ENCODE measurements at places on chromosomes 2 and 18. TPM values are rescaled to one million over a fixed set of nuclear protein-coding genes. Genes with fewer than 3 reads are reported as not detected.

The CRIM1 gene
- total RNA-seq, result 115 TPM

The CSRNP3 gene
- total RNA-seq, result 1.2 TPM

The MAP3K19 gene
- not detected for total RNA-seq

The ELOA2 gene
- not detected for total RNA-seq

The DNER gene
- total RNA-seq, result 111 TPM

The PLEKHB2 gene
- 72.0 TPM for total RNA-seq

The STRN gene
- total RNA-seq, result 16.1 TPM

The CYTIP gene
- 1.3 TPM for total RNA-seq

DNA sequence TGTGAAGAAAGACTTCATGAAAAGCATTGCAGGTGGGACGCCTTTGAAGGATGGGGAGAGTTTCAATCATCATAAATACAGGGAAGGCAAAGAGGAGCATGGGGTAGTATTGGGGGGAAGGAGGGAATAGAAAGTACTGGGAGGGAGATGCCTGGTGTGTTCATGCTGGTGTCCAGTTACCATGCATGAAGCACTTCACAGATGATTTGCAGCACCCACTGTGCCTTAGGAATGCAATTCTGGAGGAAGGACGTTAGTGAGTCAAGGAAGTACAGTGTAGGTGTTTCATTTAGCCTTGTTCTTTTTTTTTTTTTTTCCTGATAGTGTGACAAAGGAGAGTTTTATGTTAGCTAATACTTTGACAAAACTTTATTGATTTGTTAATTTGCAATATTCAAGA, 36.8 kb downstream of the ADAM23 start:
- no peak for DNase-seq

DNA sequence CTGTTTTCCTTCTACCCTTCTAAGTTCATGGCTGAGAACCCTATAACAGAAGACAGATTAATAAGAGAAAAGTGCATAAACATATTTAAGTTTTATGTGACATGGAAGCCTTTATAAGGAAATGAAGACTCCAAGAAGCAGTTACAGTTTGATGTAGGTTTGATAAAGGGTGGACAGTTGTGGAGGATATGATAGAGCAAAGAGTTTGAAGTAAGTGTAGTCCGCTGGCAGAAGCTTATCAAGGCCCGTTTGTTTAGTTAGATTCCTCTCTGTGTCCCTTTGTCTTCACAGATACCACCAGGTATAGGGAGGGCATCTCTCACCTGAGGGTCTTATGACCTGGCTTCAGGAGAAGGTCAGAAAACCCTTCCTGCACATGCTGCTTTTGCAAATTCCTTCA, 10.4 kb upstream of the CASP8 start:
- DNase-seq, result no peak

- no peak for DNase-seq
These were observed 37.8 kb downstream of the MBD5 start for GRCh38 chr2:148058641-148059040.

DNA sequence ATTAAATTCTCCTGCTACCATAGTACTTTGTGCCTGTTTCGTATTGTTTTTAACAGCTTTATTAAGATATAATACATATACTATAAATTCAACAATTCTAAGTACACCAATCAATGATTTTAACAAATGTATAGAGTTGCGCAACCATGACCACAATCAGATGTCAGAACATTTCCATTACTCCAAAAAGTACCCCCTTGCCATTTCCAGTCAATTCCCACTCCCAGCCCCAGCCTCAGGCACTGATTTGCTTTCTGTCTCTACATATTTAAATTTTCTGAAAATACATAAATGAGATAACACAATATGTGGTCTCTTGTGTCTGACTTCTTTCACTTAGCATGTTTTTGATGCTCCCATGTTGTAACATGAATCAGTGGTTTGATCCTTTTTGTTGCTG, 193.9 kb downstream of the FIGN start:
- DNase-seq, result no peak

- no peak for DNase-seq
These were observed 49.9 kb downstream of the CD8B2 start for GRCh38 chr2:106537047-106537446.

- DNase-seq, result no peak
These were observed 33.3 kb downstream of the KIAA1328 start for GRCh38 chr18:36862182-36862581.

DNA sequence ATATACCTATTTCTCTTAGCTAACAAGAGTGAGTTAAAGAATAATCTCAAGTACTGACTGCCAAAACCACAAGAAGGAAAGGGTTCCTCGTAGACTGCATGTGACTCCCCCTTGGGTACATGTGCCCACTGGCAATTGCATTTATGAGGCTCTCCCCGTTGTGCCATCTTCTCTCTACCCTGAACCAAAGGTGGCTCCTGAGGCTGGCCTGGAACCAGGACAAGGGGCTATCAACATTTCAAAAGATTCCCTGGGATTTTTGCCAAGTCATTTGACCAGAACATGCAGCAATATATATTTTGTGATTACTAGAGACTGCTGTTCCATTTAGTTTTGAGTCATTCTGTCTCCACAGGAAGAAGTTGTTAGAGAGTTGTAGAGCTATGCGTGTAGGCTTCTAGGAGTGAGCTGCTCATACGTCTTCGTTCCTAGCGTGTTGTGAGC, 45.8 kb downstream of the LAMA3 start:
- DNase-seq, result no peak

- no peak for DNase-seq
These were observed 148.1 kb downstream of the GALNT14 start for GRCh38 chr2:30990176-30990575.

GRCh38 chr18:51275712-51276476, 78.4 kb upstream of the MEX3C start:
- no peak for DNase-seq

- DNase-seq, result peak; percentile 64
These were observed 9.3 kb upstream of the LRRC30 start for GRCh38 chr18:7221424-7222155.

Measured in NCI-H460 (cell line).